ENCODE measurements at places on chromosomes 1 and 21. TPM values are rescaled to one million over a fixed set of nuclear protein-coding genes. Genes with fewer than 3 reads are reported as not detected.

Gene PTCH2
- polyA plus RNA-seq, result 0.21 TPM

Gene PLA2G2C
- not detected for polyA plus RNA-seq

Gene CRB1
- not detected for polyA plus RNA-seq

Gene PRKAA2
- not detected for polyA plus RNA-seq

Gene CD1B
- polyA plus RNA-seq, result not detected

Gene CASZ1
- polyA plus RNA-seq, result 5.6 TPM

Gene AHDC1
- polyA plus RNA-seq, result 1.1 TPM

Gene TNFRSF14
- 63.3 TPM for polyA plus RNA-seq

Gene HPDL
- polyA plus RNA-seq, result 1.3 TPM

Gene DUSP10
- 8.6 TPM for polyA plus RNA-seq

Gene PLA2G2F
- not detected for polyA plus RNA-seq

Gene PPIAL4G
- not detected for polyA plus RNA-seq

Gene PTPN7
- polyA plus RNA-seq, result 18.7 TPM

Gene AGMAT
- polyA plus RNA-seq, result 11.8 TPM

Gene MEX3A
- 0.05 TPM for polyA plus RNA-seq

Gene STPG1
- polyA plus RNA-seq, result 5.8 TPM

Gene IFNLR1
- polyA plus RNA-seq, result 11.5 TPM

Gene SLC45A1
- polyA plus RNA-seq, result 0.38 TPM

Gene AADACL3
- polyA plus RNA-seq, result not detected

Gene LRRC8B
- polyA plus RNA-seq, result 12.6 TPM

Gene MPZ
- not detected for polyA plus RNA-seq

Gene KIAA1614
- not detected for polyA plus RNA-seq

Gene S100A16
- polyA plus RNA-seq, result not detected

Gene PACC1
- polyA plus RNA-seq, result 14.7 TPM

Gene LENEP
- polyA plus RNA-seq, result not detected
